Fibroblast of villous mesenchyme (primary cell): ENCODE measurements at places on chromosomes 4 and X. TPM values are rescaled to one million over a fixed set of nuclear protein-coding genes. Genes with fewer than 3 reads are reported as not detected.

PRAF2 gene
- total RNA-seq: 12.6 and 15.1 TPM in 2 replicates

CXCL10 gene
- total RNA-seq: under 0.01 and 0.86 TPM in 2 replicates

KLB gene
- total RNA-seq: not detected in 2 replicates

HSFX4 gene
- total RNA-seq: not detected in 2 replicates

RGN gene
- total RNA-seq: 3.5 and 6.5 TPM in 2 replicates

STARD8 gene
- 0.97 and 2.6 TPM in 2 replicates for total RNA-seq

CENPVL1 gene
- total RNA-seq: not detected in 2 replicates

SLC39A8 gene
- total RNA-seq: 7.1 and 38.4 TPM in 2 replicates

TCP11X2 gene
- not detected in 2 replicates for total RNA-seq

AIMP1 gene
- 24.2 and 27.6 TPM in 2 replicates for total RNA-seq

ASB12 gene
- not detected in 2 replicates for total RNA-seq

CENPVL2 gene
- total RNA-seq: not detected in 2 replicates
